ENCODE measurements at places on chromosomes 1 and 21.
A peak's percentile ranks its signal among the peaks of the same experiment; 100 is the strongest.

GRCh38 chr1:219271818-219272535 is 98.3 kb downstream of the LYPLAL1 start:
- no peak for DNase-seq

DNA sequence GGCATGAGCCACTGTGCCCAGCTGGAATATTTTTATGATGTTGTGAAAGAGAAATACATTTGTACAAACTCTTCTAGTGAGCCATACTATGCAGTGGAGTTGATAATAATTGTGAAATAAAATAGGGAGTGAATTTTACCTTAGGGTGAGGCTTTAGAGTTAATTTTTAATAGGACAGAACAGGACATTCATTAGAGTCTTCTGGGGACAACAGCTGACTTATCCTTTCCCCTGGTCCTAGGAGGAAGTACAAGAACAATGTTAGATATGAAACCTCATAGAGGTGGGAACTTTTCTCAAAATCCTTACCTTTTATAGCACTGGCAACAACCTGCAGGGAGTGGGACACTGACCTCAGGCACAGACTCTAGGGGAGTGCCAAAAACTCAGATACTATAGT is 21.9 kb downstream of the HAO2 start:
- DNase-seq = no peak

GRCh38 chr1:45381243-45381642 is 41.0 kb upstream of the MUTYH start:
- no peak for DNase-seq

- DNase-seq = no peak
Observed at GRCh38 chr21:41290106-41290799, 26.3 kb upstream of the FAM3B start.

GRCh38 chr1:162564762-162565218 is 3.3 kb downstream of the UAP1 start:
- DNase-seq = no peak

DNA sequence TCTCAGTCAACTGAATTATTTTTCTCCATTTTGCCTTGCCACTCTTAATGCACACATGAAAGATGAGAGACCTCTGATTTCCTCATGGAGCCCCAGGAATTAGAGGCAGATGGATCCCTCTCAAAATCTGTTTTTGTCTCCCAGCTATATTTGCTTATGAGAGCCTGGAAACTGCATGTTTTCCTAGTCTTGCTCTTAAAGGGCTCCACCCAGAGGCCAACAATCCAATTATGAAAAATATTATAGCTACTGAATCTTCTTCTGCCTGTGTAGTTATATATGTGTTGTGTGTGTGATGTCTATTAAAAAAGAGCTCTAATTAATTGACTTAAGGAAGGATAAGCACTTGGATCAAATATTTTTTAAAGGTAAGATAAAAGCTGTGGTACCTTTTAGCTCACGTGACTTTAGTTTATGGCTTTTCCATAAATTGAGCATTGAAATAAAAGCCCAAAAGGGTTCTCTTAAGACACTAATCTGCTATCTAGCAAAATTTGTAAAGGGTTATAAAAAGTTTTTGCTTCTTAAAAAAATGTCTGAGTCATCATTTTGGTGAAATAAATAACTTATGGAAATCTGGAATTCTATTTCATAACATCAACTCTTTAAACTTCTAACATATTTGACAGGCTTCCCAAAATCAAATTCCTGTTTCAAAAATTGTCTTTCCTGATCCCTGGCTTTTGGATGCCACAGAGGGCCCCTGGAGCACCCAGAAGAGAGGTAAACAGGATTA is 31.2 kb upstream of the TSPEAR start:
- peak; percentile 28 for DNase-seq

- no peak for DNase-seq
Observed at GRCh38 chr21:45818904-45819285, 162.7 kb upstream of the COL6A1 start.

DNA sequence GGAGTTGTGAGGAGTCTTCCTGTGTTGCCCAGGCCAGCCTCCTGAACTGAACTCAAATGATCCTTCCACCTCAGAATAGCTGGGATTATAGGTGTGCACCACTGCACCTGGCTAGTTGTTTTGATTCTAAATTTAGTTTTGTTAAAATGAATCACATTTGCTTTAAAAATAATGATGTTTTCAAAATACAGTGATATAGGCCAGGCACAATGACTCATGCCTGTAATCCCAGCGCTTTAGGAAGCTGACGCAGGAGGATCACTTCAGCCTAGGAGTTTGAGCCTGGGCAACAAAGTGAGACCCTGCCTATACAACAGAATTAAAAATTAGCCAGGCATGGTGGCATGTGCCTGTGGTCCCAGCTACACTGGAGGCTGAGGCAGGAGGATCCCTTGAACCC is 24.3 kb downstream of the RTCA start:
- no peak for DNase-seq

All from NAMALWA (cell line).